ENCODE measurements at places on chromosomes 5 and 9. TPM values are rescaled to one million over a fixed set of nuclear protein-coding genes. Genes with fewer than 3 reads are reported as not detected.
A peak's percentile ranks its signal among the peaks of the same experiment; 100 is the strongest.

DNA sequence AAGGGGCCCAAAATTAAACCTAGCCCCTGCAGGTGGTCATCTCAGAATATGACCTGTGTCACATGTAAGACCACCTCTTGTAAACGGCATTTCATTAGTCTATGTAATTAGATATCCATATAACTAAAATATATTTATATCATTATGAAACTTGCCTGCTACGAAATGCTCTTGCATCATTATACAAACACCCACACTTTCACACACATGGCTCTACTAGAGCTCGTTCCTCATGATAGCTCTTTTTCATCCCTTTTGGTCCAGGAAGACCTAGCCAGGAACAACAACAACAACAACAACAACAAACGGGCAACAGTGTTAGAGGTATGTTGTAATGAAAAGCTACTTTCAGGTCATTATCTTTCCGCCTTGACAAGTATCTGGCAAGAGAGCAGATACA, 58.6 kb downstream of the LHFPL2 start:
- DNase-seq, result no peak
- peaks cover 16% of the 10 kb centered on the region for H3K36me3 ChIP-seq
- no peaks in the 10 kb centered on the region for H3K27me3 ChIP-seq
- peaks cover 40% of the 10 kb centered on the region for H3K4me1 ChIP-seq
- no peak overlapping the region for H3K4me3 ChIP-seq
- H3K27ac ChIP-seq, result no peak overlapping the region

The PCDHGA4 gene
- 0.86 TPM for total RNA-seq

DNA sequence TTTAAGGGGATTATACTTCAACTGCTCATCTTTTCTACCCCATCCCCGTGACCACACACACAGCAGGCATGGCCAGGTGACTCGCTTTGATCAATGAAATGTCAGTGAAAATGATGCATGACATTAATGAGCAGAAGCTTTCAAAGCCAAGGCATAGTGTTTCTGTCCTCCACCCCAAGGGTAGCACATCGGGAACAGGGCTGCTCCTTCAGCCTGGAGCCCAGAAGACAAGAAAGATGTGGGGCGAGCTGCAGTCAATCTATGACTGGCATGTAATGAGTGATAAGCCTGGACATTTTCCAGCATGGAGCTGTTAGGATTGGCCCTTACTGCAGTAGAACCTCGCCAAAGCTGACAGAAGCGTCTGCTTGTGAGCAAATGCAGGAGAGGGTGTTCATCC, 122.6 kb upstream of the IRX2 start:
- H3K4me1 ChIP-seq, result no peaks in the 10 kb centered on the region
- H3K36me3 ChIP-seq, result no peaks in the 10 kb centered on the region
- H3K4me3 ChIP-seq, result no peak overlapping the region
- no peak for DNase-seq
- H3K27me3 ChIP-seq, result peaks cover 2% of the 10 kb centered on the region

The TRPM3 gene
- total RNA-seq, result 1.1 TPM

DNA sequence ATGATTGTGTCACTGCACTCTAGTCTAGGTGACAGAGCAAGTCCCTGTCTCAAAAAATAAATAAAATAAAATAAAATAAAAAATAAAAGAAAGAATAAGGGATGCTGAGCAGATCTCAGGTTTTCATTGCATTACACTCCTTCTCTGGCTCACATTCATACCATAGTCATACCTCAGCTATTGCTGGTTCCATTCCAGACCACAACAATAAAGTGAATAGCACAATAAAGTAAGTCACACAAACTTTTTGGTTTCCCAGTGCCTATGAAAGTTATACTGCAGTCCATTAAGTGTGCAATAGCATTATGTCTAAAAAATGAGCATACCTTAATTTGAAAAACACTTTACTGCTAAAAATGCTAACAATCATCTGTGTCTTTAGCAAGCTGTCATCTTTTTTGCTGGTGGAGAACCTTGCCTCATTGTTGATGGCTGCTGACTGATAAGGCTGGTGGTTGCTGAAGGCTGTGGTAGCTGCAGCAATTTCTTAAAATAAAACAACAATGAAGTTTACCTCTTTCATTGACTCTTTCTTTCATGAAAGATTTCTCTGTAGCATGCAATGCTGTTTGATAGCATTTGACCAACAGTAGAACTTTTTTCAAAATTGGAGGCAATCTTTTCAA, 415.7 kb downstream of the ZNF608 start:
- no peak overlapping the region for H3K27ac ChIP-seq
- no peak overlapping the region for H3K4me3 ChIP-seq
- DNase-seq, result no peak
- no peaks in the 10 kb centered on the region for H3K4me1 ChIP-seq
- peaks cover 10% of the 10 kb centered on the region for H3K36me3 ChIP-seq

The NOP16 gene
- 27.7 TPM for total RNA-seq

The CD74 gene
- 16.1 TPM for total RNA-seq

- no peak overlapping the region for H3K4me3 ChIP-seq
- H3K27ac ChIP-seq, result no peak overlapping the region
- H3K27me3 ChIP-seq, result no peaks in the 10 kb centered on the region
- H3K36me3 ChIP-seq, result peaks cover 34% of the 10 kb centered on the region
Observed at GRCh38 chr9:77916410-77916819, 115.2 kb downstream of the GNAQ start.

- peak overlapping the region; percentile 71 for H3K27ac ChIP-seq
- no peak for DNase-seq
- peaks cover 32% of the 10 kb centered on the region for H3K4me1 ChIP-seq
- H3K36me3 ChIP-seq, result no peaks in the 10 kb centered on the region
- no peaks in the 10 kb centered on the region for H3K27me3 ChIP-seq
Observed at GRCh38 chr9:88733651-88734421, 198.9 kb downstream of the NXNL2 start.

GRCh38 chr9:3006851-3007250, 163.0 kb upstream of the PUM3 start:
- peaks cover 17% of the 10 kb centered on the region for H3K27me3 ChIP-seq
- DNase-seq, result no peak
- no peak overlapping the region for H3K27ac ChIP-seq
- H3K4me3 ChIP-seq, result no peak overlapping the region

Data from mesothelial cell of epicardium (in vitro differentiated cells).